Smooth muscle cell of bladder (primary cell): ENCODE measurements at places on chromosomes 7 and 10. TPM values are rescaled to one million over a fixed set of nuclear protein-coding genes. Genes with fewer than 3 reads are reported as not detected.

GJC3 gene
- total RNA-seq, result under 0.01 and 0.09 TPM in 2 replicates

AUTS2 gene
- total RNA-seq, result 2.3 and 6.2 TPM in 2 replicates

EVX1 gene
- total RNA-seq, result under 0.01 TPM in 1 of 2 replicates, not detected in the other

VIPR2 gene
- 0.85 and 0.92 TPM in 2 replicates for total RNA-seq
